B cell (primary cell): ENCODE measurements at places on chromosomes 4 and X. TPM values are rescaled to one million over a fixed set of nuclear protein-coding genes. Genes with fewer than 3 reads are reported as not detected.
A peak's percentile ranks its signal among the peaks of the same experiment; 100 is the strongest.

The MAGEB17 gene
- total RNA-seq, result not detected in 2 replicates

- no peaks in the 10 kb centered on the region for H3K27me3 ChIP-seq
- H3K4me1 ChIP-seq, result no peaks in the 10 kb centered on the region
- H3K27ac ChIP-seq, result no peak overlapping the region
These were observed 148.0 kb downstream of the USP46 start for GRCh38 chr4:52510939-52511565.

The LDOC1 gene
- 8.8 and 11.5 TPM in 2 replicates for total RNA-seq

The AKAP14 gene
- not detected in 2 replicates for total RNA-seq

DNA sequence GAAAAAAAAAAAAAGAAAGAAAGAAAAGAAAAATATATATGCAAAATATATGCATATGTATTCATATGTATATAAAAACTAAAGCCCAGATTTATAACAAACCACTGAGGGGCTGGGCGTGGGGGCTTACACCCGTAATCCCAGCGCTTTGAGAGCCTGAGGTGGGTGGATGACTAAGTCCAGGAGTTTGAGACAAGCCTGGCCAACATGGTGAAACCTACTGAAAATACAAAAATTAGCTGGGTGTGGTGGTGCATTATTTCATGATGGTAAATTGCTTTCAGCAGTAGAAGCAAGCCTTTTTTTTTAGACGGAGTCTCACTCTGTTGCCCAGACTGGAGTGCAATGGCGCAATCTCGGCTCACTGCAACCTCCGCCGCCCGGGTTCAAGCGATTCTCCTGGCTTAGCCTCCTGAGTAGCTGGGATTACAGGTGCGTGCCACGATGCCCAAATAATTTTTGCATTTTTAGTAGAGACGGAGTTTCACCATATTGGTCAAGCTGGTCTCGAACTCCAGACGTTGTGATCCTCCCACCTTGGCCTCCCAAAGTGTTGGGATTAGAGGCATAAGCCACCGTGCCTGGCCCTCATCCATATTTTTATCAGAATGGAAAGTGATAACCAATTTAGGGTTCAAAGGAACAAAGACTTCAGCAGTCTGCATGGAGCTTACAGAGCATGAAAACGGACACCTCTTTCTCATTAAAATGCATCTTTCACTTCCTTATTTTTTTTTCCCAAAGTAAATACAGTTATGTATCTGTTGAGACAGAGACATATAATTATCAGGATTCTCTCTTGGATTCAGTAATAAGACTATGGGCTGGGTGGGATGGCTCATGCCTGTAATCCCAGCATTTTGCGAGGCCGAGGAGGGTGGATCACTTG, 27.7 kb upstream of the MOB1B start:
- H3K4me3 ChIP-seq, result no peak overlapping the region
- no peaks in the 10 kb centered on the region for H3K27me3 ChIP-seq
- no peaks in the 10 kb centered on the region for H3K36me3 ChIP-seq
- H3K4me1 ChIP-seq, result peaks cover 19% of the 10 kb centered on the region
- H3K27ac ChIP-seq, result no peak overlapping the region

The SLC6A14 gene
- not detected in 2 replicates for total RNA-seq

- H3K4me3 ChIP-seq, result no peak overlapping the region
- H3K4me1 ChIP-seq, result no peaks in the 10 kb centered on the region
- no peak overlapping the region for H3K27ac ChIP-seq
- DNase-seq, result no peak
- no peaks in the 10 kb centered on the region for H3K36me3 ChIP-seq
These were observed 36.1 kb downstream of the DMD start for GRCh38 chrX:33175201-33175600.

- no peaks in the 10 kb centered on the region for H3K27me3 ChIP-seq
- no peaks in the 10 kb centered on the region for H3K4me1 ChIP-seq
- H3K4me3 ChIP-seq, result no peak overlapping the region
- H3K36me3 ChIP-seq, result no peaks in the 10 kb centered on the region
- H3K27ac ChIP-seq, result no peak overlapping the region
These were observed 156.4 kb downstream of the HS6ST2 start for GRCh38 chrX:132802033-132802432.

DNA sequence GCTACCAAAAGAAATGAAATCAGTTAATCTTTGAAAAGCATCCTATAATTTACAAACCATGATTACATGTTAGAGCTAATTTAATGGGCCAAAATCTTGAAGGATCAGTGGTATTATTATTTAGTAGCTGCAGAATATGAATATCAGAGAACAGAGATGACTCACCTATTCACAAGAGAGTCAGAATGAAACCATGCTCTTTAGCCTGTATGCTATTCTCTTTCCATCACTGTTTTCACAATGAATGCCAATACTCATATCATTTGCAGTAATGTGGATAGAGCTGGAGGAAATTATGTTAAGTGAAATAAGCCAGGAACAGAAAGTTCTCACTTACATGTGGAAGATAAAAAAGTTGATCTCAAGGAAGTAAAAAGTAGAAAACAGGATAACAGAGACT, 414.1 kb downstream of the CENPC start:
- no peak overlapping the region for H3K27ac ChIP-seq
- H3K4me1 ChIP-seq, result no peaks in the 10 kb centered on the region
- H3K4me3 ChIP-seq, result no peak overlapping the region
- no peaks in the 10 kb centered on the region for H3K36me3 ChIP-seq
- no peaks in the 10 kb centered on the region for H3K27me3 ChIP-seq
- DNase-seq, result no peak

DNA sequence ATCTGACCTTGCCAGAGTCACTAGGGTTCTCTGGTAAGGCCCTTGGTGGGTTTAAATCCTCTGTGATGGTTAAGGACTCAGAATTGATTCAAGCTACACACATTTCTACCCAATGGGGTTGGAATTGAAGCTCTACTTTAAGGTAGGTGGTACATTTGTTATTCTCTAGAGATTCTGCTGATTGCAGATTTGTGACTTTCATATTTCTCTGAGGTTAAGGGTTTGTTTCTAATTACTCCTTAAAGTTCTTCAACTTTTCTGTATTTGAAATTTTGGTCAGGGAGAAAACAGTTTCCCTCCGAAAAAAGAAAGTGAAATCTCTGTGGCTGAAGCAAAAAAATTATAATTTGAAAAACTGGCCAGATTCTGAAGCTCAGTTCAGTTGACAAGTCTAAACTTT, 25.8 kb upstream of the USP46 start:
- H3K27ac ChIP-seq, result no peak overlapping the region
- H3K4me3 ChIP-seq, result no peak overlapping the region
- DNase-seq, result no peak
- no peaks in the 10 kb centered on the region for H3K27me3 ChIP-seq
- H3K4me1 ChIP-seq, result no peaks in the 10 kb centered on the region

The CPZ gene
- total RNA-seq, result not detected in 2 replicates

The CRMP1 gene
- total RNA-seq, result 0.10 TPM in 1 of 2 replicates, not detected in the other

GRCh38 chrX:141176586-141177451, at the start of gene LDOC1:
TSS of gene LDOC1 (minus strand) at chrX:141177129. CDS start at chrX:141177021, 108 bp downstream.
- peaks cover 6% of the 10 kb centered on the region for H3K4me1 ChIP-seq
- DNase-seq, result peak; percentile 83
- no peak within 1 kb of the TSS for H3K27ac ChIP-seq
- H3K4me3 ChIP-seq, result peak within 1 kb of the TSS; percentile 57

The MAEA gene
- total RNA-seq, result 103 and 106 TPM in 2 replicates

DNA sequence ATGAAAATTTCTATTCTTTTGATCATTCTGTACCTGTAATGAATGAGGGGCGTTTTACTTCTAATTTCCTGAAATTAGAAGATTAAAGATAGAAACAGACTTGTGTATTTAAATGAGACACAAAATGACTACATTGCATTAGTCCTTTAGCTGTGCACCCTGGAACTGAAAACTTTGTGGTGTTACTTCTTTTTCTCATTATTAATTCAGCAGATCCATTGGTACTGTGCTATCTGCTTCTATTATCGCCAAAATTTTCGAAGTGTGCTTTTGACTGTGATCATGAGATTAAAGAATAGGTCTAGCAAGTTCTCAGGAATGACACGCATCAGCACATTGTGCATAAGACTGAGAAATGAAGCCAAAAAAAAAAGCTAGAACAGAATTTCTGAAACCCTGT, 1938.9 kb upstream of the TENM3 start:
- H3K27ac ChIP-seq, result no peak overlapping the region
- no peaks in the 10 kb centered on the region for H3K27me3 ChIP-seq
- no peaks in the 10 kb centered on the region for H3K4me1 ChIP-seq
- no peaks in the 10 kb centered on the region for H3K36me3 ChIP-seq
- H3K4me3 ChIP-seq, result no peak overlapping the region
- DNase-seq, result no peak

DNA sequence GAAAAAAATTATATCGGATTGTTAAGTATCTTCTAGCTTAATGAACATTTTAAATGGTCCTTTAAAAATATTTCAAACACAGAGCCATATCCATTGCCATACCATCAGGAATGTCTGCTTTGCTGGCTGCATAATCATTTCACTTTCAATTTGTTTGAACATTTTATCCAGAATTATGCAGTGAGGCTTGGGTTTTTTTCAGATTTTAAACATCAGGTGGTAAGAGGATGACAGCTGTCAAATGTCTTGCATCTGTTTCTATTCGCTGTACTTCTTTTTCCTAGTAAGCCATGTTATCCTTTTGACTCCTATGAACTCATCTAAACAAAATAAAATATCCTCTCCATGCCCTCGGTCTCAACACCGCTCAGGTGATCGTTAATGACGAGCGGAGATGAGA, 802 bp downstream of the RFC1 start:
- H3K27me3 ChIP-seq, result no peaks in the 10 kb centered on the region
- peaks cover 24% of the 10 kb centered on the region for H3K4me1 ChIP-seq
- DNase-seq, result no peak
- no peaks in the 10 kb centered on the region for H3K36me3 ChIP-seq
- peak overlapping the region; percentile 95 for H3K4me3 ChIP-seq
- peak overlapping the region; percentile 84 for H3K27ac ChIP-seq

The GPC4 gene
- 0.47 and 0.51 TPM in 2 replicates for total RNA-seq
